ENCODE measurements at places on chromosomes 2 and 18.
A peak's percentile ranks its signal among the peaks of the same experiment; 100 is the strongest.

DNA sequence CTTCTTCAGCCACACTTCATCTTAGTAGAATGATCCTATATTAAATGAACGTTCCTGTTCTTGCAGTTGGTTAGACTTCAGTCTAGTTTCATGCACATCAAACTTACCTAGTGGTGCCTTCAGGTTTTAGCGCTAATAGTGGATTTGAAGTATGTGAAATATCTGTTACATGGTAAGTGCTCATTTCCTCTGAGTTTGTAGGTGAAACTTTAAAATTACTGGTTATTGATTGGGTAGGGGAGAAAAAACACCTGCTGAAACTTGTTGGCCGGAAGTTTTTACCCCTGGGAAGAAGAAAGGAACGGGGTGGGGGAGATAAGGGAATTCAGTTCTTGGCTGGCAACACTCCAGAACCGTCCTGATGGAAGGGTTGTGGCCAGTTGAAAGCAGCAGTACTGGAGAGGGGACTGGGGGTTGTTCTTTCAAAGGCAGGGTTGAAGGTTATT lies 112.8 kb downstream of the SPTBN1 start:
- no peak for DNase-seq

- no peak for DNase-seq
These were observed 980.3 kb upstream of the CDH2 start for GRCh38 chr18:29157057-29157780.

DNA sequence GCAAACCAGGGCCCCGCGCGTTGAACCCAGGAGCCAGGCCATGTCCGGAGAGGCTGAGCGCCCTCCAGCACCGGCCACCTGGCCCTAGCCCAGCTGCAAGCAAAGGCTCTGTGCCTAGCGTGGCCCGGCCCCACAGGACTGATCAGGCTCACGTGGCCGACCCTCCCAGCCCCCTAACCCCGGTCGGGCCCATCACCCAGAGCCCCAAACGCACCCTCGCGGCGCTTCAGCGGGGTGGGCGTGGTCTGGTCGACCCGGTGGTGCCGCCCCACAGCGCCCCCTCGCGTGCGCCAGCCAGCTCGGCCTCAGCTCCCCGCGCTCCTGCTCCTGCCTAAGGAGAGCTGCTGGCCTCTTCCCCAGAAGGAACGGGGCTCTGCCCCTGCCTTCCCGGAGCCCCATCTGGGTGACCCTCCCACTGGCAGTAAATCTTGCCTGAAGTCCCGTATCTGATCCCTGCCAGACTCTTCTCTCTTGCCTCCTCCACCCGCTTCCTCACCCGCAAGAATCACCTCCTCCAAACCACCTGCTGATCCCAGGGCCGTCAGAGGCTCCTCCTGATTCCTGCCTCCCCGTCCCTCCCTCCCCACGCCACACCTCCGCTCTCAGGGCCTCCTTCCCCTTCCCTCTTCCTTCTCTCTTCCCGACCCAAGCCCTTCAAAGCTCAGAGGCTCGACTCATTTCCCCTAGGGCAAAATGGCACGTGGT lies 12.3 kb upstream of the TEX51 start:
- DNase-seq = peak; percentile 84

DNA sequence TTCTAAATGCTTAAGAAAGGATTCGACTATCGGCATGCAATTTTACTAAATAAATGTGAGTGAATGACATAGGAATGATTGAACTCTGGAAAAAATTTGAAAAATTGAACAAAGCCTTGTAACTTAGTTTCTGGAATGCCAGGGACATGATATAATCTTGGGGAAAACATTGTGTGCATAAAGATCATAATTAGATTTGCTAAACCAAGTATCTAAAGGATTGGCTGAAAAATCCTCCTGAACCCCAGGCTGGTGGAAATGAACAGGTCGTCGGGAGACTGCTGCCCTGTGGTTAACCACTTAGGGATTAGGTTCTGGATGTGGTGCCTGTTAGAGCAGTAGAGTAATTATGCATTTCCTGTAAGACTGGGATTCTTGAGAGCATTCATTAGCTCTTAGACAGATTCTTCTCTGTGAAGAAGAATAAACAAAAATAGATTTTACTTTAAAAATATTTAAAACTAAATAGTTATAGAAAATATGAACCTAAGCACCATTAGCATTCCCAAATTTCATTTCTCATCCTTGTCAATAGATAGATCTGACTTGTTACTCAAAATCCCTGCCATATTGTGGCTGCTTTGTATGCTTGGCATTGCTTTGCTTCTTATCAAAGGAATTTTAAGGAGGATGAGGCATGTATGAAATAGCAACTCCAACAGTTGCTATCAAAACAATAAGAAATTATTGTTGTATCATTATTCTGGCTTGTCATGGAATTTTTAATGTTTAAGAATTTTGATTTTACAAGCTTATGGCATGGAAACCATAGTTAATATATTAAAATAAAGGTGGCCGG lies 55.9 kb downstream of the LYPD6B start:
- DNase-seq = no peak

DNA sequence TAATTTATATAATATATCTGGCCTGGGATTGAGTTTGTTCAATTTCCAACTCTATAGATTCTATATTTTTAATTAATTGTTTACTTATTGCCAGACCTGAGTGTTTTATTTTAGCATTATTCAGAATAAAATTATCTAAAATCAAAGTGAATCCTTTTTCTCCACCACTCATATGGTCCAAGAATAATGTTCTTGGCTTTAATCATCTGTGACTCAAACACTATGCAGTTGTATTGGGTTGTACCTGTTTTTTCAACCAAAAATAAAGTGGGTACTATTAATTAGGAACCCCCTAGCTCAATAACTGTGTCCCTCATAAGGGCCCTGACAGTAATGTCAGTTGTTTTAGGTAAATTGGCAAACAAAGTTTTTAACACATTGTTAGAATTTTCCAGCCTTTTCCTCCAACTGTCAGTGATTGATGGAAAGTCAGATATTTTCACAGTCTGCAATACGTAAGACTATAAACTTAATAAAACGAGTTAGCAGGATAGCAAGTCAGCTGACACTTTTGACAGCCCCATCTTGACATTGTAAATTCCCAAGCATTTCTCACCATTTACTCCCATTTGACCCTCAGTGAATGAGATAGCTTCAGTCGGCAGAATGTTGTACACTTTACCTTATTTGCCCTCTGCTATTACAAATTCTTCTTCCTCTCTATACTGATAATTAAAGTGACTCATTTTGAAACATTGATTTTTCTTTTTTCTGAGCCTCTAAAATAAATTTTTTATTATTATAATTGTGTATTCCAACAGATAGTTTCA lies 587.4 kb downstream of the METTL4 start:
- DNase-seq = no peak

DNA sequence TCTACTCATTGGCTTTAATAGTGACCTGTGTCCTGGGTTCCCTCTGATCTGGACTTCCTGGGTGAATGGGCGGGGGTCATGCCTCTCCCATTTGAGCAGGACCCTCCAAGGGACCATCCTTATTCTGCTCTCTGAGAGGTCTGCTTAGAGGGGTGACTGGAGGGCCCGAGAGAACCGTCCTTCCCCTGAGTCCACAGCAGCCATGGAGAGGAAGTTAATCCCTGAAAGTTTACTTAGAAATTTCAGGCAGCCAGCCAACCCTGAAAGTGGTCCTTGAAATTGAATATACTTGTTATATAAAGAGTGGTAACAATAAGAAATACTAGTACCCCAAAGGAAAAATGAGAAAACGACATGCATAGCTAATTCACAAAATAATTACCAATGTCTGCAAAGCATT lies 226.1 kb downstream of the DYSF start:
- no peak for DNase-seq

DNA sequence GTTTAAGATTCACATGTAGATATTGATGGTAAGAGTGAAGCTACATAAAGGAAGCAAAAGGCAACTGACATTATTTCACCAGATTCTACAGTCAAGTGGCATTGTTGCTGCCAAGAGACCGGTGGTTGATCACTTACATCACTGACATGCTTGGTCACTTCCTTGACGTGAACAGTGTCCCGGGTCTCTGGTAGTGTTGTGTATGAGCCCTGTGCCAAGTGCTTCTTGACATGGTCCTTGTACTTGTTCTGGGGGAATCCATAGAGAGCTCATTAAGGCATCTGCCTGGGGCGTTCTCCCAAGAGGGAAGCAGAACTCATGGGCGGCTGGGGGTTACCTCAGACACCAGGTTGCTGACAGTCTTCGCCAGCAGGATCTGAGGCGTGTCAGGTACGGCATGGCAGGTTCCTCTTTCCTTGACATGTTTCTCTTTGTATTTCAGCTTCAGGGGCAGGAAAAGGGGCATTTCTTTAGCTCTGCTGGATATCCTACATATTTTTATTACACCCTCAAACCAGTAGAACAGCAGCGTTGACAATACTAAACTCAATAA lies 116.2 kb downstream of the RIF1 start:
- peak; percentile 64 for DNase-seq

GRCh38 chr2:230888824-230889400 lies 24.2 kb downstream of the ITM2C start:
- no peak for DNase-seq

DNA sequence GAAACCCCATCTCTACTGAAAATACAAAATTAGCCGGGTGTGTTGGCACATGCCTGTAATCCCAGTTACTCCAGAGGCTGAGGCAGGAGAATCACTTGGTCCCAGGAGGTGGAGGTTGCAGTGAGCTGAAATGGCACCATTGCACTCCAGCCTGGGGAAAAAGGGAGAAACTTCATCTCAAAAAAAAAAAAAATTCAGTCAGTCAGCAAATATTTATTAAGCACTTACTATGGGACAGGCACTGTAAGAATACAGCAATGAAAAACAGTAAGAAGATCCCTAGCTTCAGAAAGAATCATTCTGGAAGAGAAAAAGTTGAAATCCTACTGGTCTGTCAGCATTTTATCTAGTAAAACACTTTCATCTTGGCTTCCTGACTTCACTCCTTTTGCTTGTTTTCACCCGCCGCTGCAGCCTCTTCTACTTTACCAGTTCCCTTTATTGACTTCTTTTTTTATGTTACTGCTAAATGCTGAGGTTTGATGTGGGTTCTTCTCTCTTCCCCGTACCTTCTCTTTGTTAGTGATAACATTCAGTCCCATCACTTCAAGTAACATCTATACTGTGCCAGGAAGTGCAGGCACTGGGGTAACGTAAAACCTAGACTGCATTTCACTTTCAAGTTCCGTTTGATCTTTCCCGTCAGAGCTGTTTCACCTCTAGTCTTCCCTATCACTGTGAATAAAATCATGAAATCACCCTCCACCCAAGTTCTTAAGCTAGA lies 10.8 kb upstream of the TAF4B start:
- no peak for DNase-seq

- no peak for DNase-seq
These were observed 10.4 kb upstream of the NAPG start for GRCh38 chr18:10515456-10515855.

GRCh38 chr2:19228715-19229114 lies 129.7 kb downstream of the OSR1 start:
- no peak for DNase-seq

DNA sequence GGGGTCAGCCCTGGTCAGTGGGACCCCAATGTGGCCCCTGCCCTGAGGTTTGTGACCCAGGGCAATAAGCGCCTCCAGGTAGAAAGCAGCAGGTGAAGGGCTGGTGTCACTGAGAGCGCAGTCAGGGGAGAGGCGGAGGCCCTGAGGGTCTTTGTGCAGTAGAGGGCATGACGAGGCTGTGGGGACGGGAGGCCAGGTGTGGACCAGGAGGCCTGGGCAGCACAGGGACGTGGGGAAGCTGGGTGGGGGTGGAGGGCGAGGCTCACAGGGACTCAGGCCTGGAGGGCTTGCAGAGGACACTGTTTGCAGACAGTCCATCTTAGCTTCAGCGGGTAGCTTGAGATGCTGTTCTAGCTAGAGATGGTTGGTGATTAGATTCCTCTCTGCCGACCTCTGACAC lies 32.0 kb downstream of the TRAF3IP1 start:
- DNase-seq = no peak

- DNase-seq = no peak
These were observed 7.5 kb downstream of the TTC32 start for GRCh38 chr2:19894134-19894792.

- DNase-seq = no peak
These were observed 53.1 kb upstream of the ABCA12 start for GRCh38 chr2:215191477-215191876.

DNA sequence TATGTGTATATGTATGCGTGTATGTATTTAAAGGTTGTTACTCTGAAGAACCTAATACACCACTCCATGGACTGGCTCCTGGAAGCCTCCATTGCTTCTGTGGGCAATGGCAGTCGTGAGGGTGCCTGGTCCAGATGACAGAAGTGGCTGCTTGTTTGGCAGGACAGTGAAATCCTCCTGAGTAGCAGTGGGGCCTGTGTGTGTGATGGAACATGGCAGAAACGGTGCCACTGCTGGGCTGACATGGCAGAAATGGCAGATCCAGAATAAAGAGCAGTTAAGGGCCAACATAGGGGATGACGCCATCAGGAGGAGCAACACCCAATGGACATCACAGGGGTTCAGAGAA lies 6.1 kb upstream of the CPLX4 start:
- no peak for DNase-seq

DNA sequence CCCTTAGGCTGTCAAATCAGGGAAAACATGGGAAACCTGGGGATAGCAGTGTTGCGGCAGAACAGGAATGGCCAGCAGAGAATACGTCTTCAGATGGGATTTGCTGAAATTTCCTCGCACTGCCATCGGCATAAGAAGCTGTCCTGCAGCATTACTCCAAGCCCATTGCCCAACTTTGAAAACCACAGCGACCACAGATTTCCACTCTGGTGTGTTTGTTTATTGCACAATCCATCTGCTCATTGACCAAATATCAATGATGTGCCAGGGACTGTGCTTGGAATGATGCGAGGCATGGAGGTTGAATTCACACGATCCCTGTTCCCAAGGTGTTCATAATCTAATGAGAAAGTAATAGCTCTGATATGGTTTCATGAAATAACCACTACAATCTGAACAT lies 383.3 kb upstream of the MYT1L start:
- no peak for DNase-seq

DNA sequence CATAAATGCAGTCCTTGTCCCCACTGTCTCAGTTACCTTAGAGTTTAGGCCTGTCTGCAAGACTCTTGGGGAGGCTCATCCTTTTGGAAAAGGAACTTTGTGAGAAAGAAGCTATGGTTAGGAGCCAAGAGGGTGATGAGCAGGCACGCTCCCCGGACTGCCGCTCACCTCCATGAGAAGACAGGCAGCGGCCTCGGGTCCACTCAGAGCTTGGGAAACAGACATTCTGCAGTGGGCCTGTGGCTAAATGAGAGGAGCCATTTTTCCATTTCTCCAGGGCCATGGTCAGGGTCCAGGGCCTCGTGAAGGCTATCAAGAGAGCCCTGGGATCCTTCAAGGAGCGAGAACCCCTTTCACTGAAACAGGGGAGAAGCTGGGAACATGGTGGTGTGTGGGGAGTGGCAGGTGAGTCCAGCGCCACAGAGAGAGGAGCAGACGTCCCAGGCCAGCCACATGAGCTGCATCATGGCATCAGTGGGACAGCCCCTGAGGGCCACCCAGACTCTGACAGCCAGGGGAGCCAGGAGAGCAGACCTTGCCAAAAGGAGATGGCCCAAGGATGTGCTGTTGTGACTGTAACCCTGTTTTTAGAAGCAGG lies 4.0 kb upstream of the TEX51 start:
- no peak for DNase-seq
